ENCODE measurements at places on chromosomes 1 and 21. TPM values are rescaled to one million over a fixed set of nuclear protein-coding genes. Genes with fewer than 3 reads are reported as not detected.

F5 gene
- total RNA-seq, result 13.9 TPM

TARS2 gene
- 10.2 TPM for total RNA-seq

CLCA4 gene
- not detected for total RNA-seq

MANEAL gene
- total RNA-seq, result 0.42 TPM

IGFN1 gene
- total RNA-seq, result under 0.01 TPM

GBP2 gene
- total RNA-seq, result 161 TPM
